Immature natural killer cell (primary cell): ENCODE measurements at places on chromosomes 11 and 22. TPM values are rescaled to one million over a fixed set of nuclear protein-coding genes. Genes with fewer than 3 reads are reported as not detected.
A peak's percentile ranks its signal among the peaks of the same experiment; 100 is the strongest.

Gene CD248
- polyA plus RNA-seq = not detected

Gene PPP2R5B
- 7.8 TPM for polyA plus RNA-seq

Gene APOBEC3B
- polyA plus RNA-seq = 3.3 TPM

Gene INS
- not detected for polyA plus RNA-seq

Gene TYMP
- polyA plus RNA-seq = 25.5 TPM

Gene TIMM10
- 52.9 TPM for polyA plus RNA-seq

Gene ASCL2
- 60.0 TPM for polyA plus RNA-seq

Gene ACTN3
- polyA plus RNA-seq = not detected

Gene TUBGCP6
- 18.0 TPM for polyA plus RNA-seq

Gene RAB38
- 11.8 TPM for polyA plus RNA-seq

Gene KCNJ5
- polyA plus RNA-seq = not detected

DNA sequence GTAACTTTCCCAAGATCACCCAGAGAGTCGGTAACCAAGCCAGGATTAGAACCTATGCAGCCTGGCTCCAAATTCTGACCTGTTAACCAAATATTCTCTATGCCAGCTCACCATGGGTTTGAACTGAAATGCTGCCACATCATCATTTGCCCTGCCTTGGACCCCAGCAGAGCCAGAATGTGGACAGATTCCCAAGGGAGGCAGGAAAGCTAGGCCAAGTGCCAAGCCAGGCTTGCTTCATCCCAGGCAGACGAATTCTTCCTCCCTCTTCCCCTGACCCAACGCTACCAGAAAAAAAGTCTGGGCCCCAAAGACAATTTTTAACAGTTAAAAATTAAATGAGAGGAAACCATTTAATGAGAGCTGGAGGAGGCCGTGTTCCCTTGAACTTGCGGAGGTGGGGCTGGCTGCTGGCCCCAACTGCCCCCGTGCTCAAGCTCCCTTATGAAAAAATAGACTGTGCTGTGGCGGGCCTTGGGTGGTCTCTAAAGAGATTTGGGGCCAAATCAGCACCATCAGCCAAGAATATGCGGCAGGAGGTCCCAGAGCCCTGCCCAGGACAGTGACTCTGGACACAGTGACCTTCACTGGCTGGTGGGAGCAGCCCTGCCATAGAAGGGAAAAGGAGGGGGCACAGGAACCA is 184.1 kb upstream of the SYT13 start:
- DNase-seq = no peak

GRCh38 chr22:25680956-25681355 is 61.0 kb upstream of the MYO18B start:
- DNase-seq = no peak

- DNase-seq = no peak
Observed at GRCh38 chr11:61926235-61926634, 8.9 kb upstream of the RAB3IL1 start.

GRCh38 chr11:104728927-104729326 is 169.3 kb downstream of the CASP12 start:
- DNase-seq = no peak

DNA sequence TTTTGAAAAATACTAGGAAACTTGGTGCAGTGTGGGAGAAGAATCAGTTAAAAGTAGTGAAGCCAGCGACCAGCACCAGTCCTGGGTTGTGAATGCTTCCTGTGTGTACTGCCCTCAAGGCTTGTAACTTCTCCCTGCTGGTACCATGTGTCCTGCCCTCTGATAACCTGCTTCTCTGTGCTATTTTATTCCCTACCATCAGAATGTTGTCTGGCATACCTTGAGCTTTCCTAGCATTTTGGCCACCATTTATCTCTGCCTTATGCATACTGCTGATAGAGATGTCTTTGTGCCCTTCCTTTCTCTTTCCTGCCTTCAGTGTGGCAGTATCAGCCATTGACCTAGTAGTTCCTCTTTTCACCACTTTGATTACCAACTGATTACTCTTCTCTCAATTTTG is 2.0 kb downstream of the GTF2H1 start:
- DNase-seq = no peak

DNA sequence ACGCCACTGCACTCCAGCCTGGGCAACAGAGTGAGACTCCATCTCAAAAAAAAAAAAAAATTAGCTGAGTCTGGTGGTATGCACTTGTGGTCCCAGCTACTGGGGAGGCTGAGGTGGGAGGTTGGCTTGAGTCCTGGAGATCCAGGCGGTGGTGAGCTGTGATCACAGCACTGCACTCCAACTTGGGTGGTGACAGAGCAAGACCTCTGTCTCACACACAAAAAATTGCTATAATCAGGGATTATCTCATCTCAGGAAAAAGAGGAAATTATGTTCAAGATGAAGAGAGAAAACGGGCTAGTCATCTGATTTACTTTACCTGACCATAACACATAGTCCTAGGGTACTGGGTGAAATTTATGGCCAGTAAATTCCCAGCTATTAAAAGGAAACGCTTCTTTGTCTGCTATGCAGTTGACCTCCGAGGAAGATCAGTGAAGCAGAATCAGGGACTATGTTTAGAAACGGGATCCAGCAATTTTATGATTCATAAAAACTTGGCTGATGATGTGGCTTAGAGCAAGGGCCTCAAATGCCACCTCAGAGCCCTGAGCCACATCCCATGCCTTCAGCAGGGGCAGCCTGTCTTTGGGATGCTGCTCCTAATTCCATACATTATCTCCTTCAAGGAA is 386.2 kb downstream of the NTM start:
- no peak for DNase-seq

- DNase-seq = no peak
Observed at GRCh38 chr11:21912285-21912684, 280.6 kb upstream of the ANO5 start.

DNA sequence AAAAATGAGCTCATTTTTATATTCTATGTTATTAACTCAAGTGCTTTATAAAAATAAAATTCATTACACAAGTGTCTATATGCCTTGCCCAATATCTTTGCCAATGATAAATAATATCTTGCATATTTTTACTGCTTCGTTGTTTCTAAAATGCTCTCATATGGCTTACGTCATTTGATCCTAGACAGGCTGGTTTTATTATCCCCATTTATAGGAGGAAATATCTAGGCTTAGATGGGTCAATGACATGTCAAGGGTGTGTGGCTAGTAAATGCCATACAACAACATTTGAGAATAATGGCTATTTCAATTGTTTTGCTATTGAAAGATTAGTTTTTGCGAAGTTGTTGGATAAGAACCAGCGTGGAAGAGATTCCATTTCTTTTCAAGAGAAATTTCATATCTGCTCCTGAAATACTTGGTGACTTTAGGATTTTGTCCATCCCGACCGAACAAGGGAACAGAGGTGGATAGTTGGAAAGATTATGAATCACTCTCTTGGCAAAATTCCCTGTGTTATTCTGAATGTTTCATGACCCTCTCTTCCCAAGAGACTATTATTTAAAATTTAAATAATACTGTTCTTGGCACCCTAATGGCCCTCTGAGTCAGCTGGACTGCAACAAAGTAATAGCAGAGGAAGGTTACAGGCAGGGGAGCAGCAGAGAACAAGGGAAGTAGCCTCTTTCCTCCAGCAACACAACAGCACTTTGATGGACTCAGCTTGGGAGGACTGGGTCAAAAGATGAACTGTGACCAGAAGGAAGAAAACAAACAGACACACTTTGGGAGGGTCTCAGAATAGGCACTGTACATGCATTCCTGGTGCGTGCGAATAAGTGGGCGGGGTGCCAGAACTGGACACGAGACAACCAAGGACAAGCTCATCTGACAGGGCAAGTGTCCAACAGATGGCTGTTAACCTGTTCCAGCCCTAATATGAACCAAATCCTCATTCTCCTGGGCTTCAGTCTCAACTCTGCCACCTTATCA is 94.5 kb downstream of the ME3 start:
- DNase-seq = no peak

GRCh38 chr22:37431801-37432707 is 4.8 kb upstream of the ELFN2 start:
- no peak for DNase-seq

DNA sequence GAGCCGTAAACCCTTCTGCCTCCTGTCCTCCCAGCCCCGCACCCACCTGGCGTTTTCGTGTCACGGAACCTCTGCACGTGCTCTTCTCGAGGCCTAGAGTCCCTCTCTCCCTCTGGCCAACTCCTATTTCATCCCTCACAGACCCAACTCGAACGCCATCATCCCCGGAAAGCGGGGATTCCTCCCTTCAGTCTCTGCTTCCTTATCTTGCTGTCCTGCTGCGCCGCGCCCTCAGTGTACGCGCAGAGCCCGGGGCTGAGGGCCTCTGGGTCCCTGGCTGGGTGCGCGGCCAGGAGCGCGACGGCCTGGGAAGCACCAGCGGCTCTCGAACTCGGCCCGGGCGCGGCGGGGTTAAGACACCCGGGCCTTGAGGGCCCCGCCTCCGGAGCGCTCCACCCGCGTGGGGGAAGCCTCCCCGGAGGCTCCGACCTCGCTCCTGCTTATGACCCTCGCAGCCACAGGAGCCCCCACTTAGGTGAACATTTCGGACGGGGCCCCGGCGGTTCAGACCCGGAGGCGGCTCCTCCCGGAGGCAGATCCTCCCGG is 398 bp upstream of the ATG16L2 start:
- no peak for DNase-seq

DNA sequence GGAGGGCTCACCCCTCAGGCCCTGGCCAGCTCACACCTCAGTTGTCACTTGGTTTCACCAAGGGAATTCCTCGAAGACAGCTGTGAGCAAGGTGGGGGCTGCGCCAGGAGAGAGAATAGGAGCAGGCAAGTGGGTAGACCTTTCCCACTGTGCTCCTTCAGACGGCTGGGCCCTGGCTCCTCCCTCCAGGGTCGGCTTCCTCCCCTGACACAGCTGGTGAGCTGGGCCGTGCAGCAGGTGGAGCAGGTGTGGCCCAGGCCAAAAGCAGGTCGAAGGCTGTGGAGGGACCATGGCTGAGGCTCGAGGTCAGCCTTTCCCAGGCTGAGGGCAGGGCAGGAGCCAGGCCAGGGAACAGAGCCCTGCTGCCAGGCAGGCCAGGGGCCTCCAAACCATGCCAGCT is 12.5 kb upstream of the MYRF start:
- DNase-seq = no peak

DNA sequence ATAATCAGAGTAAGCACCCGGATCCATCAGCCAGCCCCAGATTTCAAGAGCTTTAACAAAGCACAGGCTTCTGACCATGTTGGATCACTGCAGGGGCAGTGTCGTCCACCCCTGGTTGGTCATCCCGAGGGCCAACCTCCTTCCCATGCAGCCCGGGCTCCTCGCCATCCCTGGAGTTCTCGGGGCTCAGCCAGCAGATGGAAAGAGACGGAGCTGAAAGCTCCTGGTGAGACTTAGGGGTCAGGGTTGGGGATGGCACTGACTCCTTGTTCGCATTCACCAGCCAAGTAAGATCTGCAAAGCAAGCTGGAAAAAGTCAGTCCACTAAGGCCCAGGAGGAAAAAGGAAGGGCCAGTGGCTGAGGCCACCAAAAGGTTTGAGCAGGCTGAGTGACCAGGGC is 888.9 kb downstream of the BRD1 start:
- DNase-seq = no peak

DNA sequence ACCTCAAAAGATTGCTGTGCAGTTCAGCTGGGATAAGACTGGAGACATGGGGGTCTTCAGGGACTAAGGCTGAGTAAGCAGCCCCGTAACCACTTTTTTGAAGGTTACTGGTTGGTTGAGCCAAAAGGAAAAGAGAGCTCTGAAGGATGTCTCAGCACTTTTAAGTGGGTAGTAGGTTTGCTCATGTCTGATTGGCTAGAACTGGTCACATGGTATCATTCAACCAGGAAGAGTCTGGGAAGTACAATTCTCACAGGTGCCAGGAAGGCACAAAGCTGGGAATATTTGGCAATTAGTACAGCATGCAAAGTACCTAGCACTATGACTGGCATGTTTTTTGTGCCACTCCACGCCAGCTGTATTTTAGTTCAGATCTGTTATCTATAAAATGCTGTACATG is 58.1 kb downstream of the SNX19 start:
- DNase-seq = peak; percentile 2

GRCh38 chr11:128415539-128415938 is 171.8 kb downstream of the ETS1 start:
- DNase-seq = no peak

GRCh38 chr11:65424205-65425104 is 1.9 kb downstream of the NEAT1 start:
- DNase-seq = peak; percentile 78

GRCh38 chr22:45970705-45971407 is 6.1 kb downstream of the WNT7B start:
- no peak for DNase-seq

- DNase-seq = no peak
Observed at GRCh38 chr11:1746511-1746931, 3.9 kb downstream of the IFITM10 start.
